ENCODE measurements at places on chromosomes 7 and 10.

DNA sequence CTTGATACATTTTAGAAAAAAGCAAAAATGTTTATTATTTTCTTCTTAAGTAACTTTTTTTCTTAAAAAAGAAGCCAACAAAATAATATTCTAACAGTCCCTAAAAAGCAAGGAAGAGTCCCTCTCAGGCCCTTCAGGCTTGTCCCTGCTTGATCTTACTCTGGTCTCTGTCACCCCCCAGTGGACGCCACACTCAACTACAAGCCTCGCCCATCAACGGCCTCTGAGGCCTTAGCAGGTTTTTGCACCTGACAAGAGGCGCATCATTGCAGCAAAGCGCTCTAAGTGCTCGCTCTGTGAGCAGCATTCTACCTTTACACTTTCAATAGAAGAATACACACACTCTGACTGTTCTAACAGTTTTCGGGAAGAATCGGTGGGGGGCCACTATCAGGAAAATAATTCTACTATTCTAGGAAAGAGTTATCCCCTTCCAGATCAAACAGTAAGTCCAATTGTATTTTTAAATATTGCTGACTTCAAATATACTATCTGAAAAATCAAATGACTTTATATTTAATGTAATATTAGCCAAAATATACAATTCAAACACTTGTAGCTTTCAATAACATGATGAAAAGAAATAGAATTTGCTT, 139.2 kb downstream of the USP6NL start:
- peak; percentile 63 for DNase-seq

- no peak for DNase-seq
Measured at GRCh38 chr7:159013825-159014289, 130.8 kb downstream of the VIPR2 start.

- no peak for DNase-seq
Measured at GRCh38 chr10:121624836-121625486, 26.7 kb upstream of the FGFR2 start.

DNA sequence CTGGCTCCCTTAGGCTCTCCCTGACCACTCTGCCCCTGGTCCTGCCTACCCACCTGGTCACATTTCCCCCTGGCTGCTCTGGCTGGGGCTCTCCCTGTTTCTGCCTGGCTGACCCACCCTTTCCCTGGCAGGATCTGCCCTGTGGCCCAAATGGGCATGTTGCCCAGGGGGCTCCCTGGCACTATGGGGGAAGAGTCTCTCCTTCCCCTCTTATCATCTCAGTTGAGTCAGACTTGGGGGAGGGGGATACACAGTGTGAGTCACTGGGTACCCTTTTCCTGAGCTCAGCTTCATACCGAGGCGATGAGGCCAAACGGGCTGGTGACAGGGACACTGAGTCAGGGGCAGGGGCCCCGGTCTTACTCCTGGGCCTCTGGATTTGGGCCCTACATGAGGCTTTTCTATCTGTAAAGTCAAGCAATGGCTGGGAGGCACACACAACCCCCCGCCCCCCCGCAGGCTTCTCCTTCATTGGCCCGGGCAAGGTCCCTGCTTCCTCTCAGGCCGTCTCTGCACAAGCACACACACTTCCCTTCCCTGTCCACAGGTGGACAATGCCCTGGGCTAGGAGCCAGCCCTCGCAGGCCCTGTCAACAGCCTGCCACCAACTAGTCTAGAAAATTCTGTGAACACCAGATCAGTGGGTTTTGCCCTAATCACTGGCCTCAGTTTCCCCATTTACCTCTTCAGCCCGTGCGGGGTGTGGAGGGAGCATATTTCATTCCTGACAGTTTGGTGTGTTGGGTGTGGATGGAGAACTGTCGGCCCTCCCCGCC, 627 bp upstream of the FLNC start:
- no peak for DNase-seq

- no peak for DNase-seq
Measured at GRCh38 chr7:131568970-131569369, 12.5 kb upstream of the PODXL start.
